ENCODE measurements at places on chromosomes 3 and 15.

- no peak for DNase-seq
These were observed 44.1 kb downstream of the CPN2 start for GRCh38 chr3:194306771-194307640.

DNA sequence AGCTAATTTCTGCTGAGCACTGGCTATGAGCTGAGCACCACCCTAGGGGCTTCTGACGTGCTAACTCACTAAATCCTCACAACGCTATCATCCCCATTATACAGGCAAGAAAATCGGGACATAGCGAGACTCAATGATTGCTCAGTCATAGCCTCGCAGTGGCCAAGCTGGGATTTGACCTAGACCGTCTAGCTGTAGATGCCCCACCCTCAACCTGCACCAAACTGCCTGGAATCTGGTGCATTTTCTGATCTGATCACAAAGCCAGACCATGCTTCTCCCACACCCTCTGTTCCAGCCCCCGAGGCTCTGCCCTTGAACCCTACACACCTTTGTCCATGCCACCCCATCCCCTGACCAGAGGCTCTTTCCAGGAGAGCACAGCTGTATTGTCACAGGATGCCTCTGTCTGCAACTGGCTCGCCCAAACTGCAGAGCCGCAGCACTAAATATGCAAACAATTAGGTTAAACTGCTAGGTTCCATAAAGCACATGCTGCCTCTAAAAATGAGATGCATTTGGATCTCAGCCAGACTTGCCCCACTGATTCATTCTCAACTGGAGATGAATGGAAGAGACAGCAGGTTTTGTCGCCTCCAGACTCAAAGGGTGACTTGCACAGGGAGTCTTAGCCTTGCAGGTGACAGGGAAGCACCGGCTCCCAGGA is 95.2 kb downstream of the NUP210 start:
- peak; percentile 39 for DNase-seq

DNA sequence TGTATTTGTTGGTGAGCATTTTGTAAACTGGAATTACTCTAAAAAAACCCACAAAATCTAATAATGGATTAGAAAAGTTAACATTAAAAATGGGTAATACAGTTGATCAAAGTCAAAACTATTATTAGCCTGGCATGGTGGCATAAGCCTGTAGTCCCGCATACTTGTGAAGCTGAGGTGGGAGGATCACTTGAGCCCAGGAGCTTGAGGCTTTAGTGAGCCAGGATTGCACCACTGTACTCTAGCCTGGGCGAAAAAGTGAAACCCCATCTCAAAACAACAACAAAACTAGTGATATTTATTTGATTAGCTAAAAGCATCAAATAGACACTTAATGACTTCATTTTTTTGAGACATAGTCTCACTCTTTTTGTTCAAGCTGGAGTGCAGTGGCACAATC is 3.6 kb downstream of the SNX1 start:
- no peak for DNase-seq

GRCh38 chr3:10983219-10983916 is 9.2 kb upstream of the SLC6A1 start:
- peak; percentile 70 for DNase-seq

- no peak for DNase-seq
These were observed 405.9 kb downstream of the NR2F2 start for GRCh38 chr15:96736384-96736783.

DNA sequence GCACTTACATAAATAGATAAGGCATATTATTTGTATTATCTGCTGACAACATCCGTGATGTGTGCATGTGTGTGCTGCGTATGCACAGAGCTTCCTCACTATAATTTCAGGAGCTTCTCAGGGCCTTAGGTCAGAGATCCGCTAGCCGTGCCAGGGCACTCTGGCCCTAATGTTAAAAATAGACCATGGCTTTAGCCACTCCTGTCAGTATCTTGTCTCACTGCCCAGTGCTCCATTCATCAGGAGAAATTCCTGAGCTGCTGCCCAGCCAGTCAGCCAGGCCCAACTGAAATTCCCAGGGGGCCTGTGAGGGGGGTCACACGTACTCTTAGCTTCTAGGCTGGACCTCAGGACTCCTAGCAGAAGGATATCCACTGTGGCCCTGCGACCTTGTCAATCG is 70.0 kb upstream of the ABHD2 start:
- DNase-seq, result peak; percentile 61

GRCh38 chr3:147404800-147405230 is 1.5 kb downstream of the ZIC4 start:
- no peak for DNase-seq

GRCh38 chr3:4963669-4964570 is 15.3 kb upstream of the BHLHE40 start:
- no peak for DNase-seq

- no peak for DNase-seq
These were observed 41.3 kb upstream of the RARB start for GRCh38 chr3:25386686-25387255.

DNA sequence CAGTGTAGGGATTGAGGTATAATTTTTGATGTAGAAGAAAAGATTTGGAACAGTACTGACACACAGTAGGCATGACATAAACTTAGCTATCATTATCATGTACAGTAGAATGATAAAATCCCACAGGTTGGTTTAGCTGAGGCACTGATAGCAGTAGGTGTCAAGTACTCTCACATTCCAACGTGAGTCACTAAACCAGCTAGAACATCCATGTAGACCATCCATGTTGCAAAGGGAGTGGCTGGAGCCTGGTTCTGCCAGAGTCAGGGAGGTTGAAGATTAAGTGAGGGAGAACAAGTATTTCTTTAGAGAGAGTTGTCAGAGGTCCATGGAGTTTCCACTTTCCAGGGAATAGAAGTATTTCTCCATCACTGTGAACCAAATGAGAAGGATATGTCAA is 157.2 kb upstream of the TMEM108 start:
- no peak for DNase-seq

DNA sequence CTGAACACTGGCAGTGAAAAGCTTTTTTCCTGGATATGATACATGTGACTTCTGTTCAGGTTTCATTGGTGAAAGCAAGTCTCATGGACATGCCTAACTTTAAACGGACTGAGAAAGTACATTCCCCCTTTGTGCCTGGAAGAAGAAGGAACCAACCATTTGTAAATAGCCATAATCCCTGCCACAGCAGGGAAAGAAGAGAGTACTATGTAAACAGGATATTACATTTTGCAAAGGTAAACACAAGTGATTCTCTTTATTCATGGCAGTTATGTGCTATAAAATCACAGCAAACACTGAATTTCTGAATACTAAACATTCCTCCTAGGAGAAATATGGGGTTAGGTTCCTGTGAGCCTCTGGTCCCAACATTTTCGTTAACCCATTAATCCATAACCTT is 46.8 kb downstream of the PRICKLE2 start:
- DNase-seq, result no peak

GRCh38 chr3:110314512-110315114 is 757.0 kb upstream of the NECTIN3 start:
- peak; percentile 47 for DNase-seq

DNA sequence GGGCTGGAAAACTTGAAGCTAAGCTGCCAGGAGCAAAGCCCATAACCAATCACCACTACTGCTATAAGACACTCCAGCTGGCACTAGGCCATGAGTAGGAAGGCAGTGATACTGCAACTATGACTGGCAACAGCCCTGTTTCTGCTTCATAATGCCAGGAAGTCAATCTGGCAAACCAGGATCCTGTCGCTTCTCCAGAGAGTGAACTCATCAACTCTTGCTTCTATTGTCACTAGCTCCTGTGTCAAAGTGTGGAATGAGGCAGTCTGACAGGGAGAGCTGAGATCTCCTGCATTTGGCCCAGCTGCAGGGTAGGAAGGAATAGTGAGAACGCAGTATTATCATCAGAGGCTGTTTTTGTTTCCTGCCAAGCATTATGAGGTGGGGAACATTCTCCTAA is 105.3 kb downstream of the CTNNB1 start:
- peak; percentile 28 for DNase-seq

DNA sequence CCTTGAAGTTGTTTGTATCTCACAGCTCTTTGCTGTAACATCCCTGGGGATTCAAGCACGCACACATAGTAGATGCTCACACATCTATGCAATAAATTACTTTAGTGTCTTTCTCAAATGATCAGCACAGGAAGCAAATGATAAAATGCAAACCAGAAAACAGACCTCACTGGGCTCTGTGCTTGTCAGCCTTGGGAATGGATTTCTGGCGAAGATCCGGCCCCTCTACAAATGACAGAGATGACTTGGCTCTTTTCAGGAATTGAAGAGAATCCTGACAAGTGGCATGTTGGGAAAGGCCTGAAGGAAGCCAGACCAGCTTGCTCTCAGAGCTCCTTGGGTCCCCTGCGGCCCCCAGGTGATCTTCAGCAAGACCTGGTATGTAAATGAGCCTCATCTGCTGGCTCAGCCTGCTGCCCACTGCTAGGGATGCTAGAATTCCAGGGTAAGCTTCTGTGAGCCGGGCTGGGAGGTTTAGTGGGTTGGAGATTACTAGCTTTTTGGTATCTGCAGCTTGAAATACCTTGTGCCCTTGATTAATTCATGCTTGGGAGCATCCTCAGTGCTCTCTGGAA is 54.1 kb downstream of the LPP start:
- no peak for DNase-seq

DNA sequence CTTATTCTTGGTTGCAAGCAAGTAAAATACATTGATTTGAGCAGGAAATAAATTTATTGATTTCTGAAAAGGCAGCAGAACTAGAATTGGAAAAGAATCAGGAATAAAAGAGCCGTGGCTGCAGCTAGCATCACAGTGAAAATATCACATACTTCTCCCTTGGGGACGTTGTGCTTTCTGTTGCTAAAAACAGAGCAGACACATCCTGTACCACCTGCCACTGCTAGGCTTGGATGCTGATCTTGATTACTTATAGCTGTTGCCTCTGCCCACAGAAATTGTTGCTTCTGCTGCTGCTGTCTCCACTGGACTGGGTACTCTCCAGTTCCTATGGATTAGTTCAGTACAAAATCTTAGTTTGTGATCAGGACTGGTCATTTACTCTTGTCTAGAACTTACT is 283.8 kb downstream of the C3orf38 start:
- no peak for DNase-seq

GRCh38 chr3:12994607-12995388 is 78.4 kb downstream of the IQSEC1 start:
- DNase-seq, result peak; percentile 95

Measured in astrocyte of the hippocampus (primary cell).